ENCODE measurements at places on chromosomes 2 and 18. TPM values are rescaled to one million over a fixed set of nuclear protein-coding genes. Genes with fewer than 3 reads are reported as not detected.

The TTN gene
- 2.8 TPM for total RNA-seq

The HOXD4 gene
- 2.9 TPM for total RNA-seq

The RAB6C gene
- 0.42 TPM for total RNA-seq

The MAP3K19 gene
- not detected for total RNA-seq

The KCNG3 gene
- total RNA-seq: not detected

The CERKL gene
- not detected for total RNA-seq

The RNF138 gene
- total RNA-seq: 28.7 TPM

The SMAD7 gene
- total RNA-seq: 34.5 TPM

The SLC25A12 gene
- 62.9 TPM for total RNA-seq

DNA sequence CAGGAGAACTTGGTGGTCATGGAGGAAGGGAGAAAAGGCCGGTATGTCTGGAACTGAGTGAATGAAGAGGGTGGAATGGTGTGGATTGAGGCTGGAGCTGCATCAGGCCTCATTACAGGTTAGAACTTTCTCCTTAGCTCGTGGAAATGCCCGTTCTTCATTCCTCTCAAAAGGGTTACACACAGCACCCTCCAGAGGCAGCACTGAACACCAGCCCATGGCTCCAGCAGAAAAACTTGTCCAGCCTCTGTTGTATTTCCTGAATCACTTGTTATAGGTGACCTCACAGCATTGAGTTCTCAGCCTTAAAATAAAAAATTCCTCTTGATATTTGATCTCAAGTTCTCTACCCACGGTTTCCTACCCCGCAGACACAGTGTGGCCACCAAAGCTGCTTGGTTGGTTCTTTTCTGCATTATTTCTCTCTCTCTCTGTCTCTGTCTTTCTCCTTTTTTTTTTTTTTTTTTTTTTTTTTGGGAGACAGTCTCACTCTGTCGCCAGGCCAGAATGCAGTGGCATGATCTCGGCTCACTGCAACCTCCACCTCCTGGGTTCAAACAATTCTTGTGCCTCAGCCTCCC lies 89.6 kb downstream of the ITGB1BP1 start:
- DNase-seq: no peak

DNA sequence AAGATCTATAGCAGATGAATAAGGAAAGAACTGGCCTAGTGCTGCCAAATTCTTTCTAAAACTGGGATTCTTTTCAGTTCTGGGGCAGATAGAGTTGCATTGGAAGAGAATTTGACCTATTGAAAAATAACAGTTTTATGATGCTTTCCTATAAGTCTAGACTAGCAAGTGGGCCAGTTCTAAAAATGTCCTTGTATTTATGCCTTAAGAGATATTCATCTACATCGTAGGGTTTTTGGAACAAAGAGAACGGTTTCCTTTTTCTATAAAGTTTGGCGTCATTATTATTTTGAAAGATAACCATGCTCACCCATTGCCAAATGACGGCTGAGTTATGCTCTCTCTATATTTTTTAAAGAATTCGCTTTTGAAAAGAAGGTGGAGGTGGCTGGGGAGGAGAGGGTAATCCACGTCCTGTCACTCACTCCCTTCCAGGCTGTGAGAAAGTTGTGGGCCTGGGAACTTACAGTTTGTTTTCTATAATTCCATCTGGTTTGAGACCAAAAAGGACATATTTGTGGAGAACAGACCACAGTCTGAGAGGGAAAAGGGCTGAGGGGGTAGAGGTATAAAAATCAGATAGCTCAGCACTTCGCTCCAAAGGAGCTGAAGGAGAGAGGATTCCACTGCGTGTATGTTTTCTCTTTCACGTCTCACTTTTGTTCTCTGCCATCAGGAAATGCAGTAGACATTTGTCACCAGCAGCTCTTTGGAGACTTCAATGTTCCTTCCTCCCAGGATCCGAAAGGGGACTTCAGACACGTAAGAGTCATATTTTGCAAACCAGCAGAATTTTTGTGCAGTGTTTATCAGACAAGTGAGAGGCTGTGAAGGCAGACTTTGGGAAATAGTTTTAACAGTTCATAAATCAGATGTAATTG lies 281.9 kb upstream of the FN1 start:
- DNase-seq: no peak

DNA sequence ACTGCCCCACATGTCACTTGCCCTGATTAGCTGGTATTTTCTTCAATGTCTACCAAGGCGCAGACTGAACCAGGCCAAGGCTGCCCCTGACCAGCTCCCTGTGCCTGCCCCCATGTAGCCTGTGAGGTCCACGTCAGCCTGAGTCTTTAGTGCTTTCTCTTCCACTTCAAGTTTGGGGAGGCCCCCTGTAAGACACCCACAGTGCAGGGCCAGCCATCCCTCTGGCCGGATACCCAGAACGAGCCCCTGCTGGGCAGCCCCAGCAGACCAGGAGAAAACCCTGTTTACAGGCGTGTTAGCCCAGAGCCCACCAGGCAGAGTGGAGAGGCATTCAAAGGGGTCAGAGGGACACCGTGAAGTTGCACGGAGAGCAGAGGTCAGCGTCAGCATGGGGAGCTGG lies 92.4 kb downstream of the TFCP2L1 start:
- no peak for DNase-seq

DNA sequence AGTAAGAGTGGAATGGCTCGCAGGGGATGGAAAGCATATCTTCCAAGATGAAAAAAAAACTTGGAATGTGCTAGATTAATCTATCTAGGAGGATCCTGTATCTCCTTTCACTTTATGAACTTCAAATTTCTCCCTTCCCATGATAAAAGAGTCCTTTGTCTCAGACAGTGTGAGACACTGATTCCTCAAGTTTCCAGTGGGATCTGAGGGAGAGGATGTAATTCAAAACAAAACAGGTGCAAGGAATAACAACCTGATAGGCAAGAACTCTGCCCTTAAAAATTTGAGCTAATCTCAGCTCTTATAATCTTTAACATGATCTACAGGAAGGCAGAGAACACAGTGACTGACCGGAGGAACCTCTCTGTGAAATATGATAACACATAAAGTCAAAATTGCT lies 162.0 kb upstream of the ZFP36L2 start:
- no peak for DNase-seq

DNA sequence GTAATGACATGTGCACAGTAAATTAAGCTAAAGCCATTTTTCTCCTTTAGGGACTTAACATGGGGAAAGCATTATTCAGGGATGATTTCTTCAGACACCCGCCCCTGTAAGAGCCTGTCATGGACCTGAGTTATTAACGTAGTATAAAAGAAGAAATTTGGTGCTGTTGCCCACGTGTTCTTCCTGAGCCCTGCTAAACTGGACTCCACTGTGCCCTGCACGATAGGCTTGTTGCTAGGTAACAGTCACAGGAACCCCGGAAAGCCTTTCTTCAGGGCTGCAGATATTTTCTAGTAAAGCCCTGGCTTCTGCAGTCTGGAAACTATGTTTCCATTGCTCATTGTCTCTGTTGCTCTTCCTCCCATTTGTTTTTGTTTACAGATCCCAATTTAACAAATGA lies 157.9 kb downstream of the LRRC30 start:
- DNase-seq: no peak

DNA sequence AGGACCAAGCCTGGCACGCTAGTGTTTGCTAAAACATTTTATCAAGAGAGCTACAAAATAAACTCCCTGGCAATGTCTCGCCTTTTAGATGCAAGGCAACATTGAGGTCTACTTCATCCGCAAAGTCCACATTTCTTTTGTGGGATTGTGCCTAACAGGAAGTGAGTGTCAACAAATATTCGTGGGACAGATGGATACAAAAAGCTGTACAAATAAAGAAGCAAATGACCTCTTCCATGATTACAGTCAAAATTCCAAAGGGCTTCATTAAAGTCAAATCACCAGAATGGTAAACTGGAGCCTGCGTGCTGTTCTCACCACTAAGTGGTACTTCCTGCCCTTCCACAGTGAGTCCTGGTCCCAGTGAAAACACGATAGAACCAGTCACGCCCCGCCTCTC lies 40.4 kb downstream of the L3MBTL4 start:
- no peak for DNase-seq

DNA sequence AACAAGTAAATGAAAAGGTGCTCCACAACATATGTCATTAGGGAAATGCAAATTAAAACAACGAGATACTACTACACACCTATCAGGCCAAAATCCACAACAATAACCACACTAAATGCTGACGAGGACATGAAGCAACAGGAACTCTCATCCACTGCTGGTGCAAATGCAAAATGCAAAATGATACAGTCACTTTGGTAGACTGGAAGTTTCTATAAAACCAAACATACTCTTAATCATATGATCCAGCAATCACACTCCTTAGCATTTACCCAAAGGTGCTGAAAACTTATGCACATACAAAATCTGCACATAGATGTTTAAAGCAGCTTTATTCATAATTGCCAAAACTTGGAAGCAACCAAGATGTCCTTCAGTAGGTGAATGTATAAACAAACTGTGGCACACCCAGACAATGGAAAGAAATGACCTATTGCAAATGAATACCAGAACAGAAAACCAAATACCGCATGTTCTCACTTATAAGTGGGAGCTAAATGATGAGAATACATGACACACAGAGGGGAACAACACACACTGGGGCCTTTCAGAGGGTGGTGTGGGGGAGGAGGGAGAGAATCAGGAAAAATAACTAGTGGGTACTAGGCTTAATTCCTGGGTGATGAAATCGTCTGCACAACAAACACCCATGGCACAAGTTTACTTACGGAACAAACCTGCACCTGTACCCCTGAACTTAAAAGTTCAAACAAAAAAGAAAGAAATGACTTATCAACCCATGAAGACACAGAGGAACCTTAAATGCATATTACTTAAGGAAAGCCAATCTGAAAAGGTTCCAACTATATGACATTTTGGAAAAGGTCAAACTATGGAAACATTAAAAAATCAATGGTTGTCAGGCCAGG lies 80.4 kb downstream of the ASXL2 start:
- no peak for DNase-seq

DNA sequence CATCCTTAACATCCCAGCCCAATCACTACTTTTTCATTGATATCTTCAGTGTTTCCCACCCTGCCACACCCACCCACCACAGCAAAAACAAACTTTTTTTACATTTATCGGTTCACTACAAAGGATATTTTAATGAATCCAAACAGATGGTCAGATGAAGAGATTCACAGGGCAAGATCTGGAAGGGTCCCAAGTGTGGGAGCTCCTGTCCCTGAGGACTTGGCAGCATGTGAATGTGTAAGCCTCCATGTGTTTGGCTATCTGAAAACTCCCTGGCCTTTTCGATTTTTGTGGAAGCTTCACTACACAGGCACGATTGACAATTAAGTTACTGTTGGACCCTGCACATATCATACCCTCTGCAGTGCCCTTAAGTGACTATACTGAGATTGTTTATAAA lies 48.1 kb upstream of the CRIM1 start:
- no peak for DNase-seq

GRCh38 chr2:207993151-207993763 lies 32.1 kb downstream of the PLEKHM3 start:
- no peak for DNase-seq

DNA sequence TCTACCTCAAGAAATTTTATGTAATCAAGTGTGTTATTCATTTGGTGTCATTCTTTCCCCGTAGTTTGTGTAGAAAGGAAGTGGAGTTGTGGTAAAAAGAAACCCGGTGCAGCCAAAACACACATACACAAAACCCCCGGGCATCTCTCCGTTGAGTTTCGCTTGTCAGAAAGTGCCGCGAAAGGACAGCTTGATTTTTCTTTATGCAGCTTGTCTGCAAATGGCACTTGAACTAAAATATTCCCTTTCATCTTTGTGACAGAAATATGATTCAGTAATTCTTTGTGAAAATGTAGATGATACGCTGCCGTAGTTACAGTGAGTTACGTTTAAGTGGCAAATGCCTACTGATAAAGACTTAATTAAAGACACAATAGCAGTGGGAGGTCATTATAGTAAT lies 268.8 kb upstream of the SPRED2 start:
- no peak for DNase-seq

- DNase-seq: no peak
These were observed 11.1 kb downstream of the TTL start for GRCh38 chr2:112493048-112493447.

- no peak for DNase-seq
These were observed 634 bp downstream of the SPATS2L start for GRCh38 chr2:200306931-200307723.

DNA sequence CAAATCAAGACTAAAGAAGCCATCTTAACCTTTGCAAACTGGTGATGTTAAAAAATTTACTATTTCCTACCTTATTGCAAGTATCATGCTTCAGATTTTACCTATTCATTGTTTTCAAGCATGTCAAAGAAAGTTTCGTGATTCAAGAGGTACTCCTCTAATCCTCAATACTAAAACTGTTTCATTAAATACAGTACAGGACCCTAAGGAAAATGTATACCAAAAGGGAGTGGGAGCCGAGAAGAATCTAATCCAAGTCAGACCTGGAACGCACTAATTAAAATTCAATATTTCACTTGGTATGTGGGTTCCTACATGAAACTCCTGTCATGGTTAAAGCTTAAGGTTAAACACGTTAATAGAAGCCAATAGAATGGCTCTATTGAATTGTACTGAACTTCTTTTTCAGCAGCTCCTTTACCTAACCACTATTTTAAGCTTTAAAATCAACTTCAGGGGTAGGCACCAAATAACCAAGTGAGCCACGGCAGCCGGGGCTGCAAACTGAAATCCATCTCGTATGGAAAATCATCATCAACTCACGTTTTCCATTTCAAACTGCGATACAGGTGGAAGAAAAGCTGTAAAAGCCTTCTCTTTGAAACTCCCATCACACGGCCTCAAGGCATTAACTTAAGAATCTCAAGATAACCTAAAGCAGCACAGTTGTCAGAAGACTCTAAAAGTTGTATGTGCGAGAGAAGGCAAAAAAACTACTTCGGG lies 188.8 kb downstream of the ZEB2 start:
- DNase-seq: no peak

All from esophagus muscularis mucosa (tissue), 4 donors.